CD4-positive, alpha-beta T cell treated with Interleukin-1 beta for 1 hour (primary cell): ENCODE measurements at places on chromosomes 13 and 19.

DNA sequence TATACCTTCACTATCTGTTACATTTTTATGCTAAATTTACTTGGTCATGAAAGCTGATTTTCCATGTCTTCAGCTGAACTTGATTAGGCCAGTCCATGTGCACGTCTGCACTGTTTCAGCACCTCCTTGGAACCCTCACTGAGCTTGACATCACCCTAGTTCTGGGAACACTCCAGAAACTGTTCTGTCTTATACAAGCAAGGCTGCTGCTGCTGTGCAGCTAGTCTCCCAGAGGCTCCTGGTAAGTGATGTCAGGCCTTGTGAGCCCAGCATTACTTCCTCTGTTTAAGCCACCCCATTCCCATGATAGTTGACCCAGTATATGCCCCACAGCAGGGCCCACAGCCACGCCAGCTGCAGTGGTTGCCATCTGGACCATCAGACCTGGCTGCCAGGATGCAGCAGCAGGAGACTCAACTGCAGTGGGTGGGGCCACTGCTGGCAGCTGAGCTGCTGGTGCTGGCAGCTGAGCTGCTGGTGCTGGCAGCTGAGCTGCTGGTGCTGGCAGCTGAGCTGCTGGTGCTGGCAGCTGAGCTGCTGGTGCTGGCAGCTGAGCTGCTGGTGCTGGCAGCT lies 90.5 kb upstream of the AKAP11 start:
- DNase-seq: no peak

DNA sequence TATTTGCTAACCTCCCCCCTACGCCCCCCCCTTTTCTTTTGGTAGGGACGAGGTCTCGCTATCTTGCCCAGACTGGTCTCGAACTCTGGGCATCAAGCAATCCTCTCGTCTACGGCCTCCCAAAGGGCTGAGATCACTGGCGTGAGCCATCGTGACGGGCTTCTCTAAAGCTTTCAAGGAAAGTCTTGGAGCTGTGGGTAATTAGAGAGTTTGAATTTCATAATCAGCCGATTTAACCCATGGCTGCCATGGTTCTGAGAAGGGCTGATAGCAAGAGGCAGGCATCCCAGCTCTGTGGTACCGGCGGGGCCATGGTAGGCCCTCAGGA lies 679 bp upstream of the ABHD8 start:
- DNase-seq: no peak

GRCh38 chr19:6023085-6023682 lies 45.2 kb upstream of the RANBP3 start:
- no peak for DNase-seq

DNA sequence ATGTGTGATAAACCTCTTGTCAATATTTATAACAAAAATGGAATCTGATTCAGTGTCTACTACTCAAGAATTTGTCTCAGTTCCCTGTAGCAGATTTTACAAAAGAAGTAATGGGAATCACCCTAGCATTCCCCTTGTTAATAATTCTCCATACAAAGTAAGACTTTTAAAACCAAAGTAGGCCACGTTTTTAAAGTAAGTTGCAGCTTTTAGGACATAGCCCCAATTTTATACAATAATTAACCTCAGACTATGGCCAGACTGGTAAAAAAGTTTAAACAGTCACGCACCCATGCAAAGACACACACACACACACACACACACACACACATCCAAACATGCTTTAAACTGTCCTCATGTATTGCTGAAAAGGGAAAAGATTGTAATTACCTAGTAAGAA lies 589.9 kb downstream of the PCDH9 start:
- DNase-seq: no peak

DNA sequence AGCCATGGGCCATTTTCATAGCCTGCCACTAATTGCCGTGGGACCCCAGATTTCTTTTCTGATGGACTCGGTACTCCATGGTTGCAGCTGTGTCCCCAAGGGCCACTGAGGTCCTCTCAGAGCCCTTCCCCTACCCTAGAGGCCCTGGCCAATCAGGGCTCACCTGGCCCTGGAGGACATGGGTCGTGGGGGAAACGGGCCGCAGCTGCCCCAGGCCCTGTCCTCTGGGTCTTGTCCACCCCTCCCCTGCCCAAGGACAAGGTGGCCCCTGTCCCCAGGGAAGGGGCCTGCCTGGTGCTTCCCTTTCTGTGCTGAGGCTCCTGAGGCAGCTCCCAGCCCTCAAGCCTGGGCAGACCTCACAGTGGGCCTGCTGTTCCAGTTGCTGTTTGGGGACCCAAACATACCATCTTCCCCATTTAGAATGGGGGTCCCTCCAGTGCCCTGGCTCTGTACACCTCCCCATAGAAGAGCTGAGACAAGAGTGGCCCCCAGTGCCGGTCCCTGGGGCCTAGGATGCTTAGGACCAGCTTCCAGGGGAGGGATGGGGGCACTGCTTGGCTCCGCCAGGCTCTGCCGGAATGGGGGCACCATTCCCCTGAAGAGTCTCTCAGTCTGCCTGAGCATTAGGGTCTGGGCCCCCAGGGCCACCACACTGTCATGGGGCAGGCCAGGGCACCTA lies 3.2 kb downstream of the RAB11B start:
- DNase-seq: no peak

GRCh38 chr13:113862191-113862930 lies 1.5 kb downstream of the GAS6 start:
- no peak for DNase-seq

GRCh38 chr19:7497292-7497691 lies 8.5 kb upstream of the PEX11G start:
- DNase-seq: no peak

GRCh38 chr13:41905600-41906254 lies 55.2 kb downstream of the VWA8 start:
- DNase-seq: no peak

- DNase-seq: no peak
These were observed 122.7 kb downstream of the CYSLTR2 start for GRCh38 chr13:48776401-48776800.

DNA sequence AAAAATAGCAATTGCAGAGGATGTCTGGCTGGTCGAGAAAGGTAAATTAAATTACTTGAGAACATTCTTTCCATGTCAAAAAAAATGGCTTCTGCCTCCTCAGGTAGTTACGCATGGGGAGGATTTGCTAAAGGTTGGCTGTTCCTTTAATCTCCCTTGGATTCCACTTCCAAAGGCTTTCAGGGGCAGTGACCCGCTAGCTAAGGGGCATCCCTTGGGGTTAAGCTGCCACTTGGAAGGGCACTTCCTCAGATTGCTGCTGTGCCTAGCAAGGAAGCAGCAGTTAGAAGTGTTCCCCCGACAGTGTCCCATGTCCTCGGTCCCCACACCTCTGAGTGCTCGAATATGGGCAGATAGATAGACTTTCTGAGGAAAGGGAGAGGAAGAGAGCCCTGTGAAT lies 108.5 kb downstream of the RGCC start:
- DNase-seq: no peak

DNA sequence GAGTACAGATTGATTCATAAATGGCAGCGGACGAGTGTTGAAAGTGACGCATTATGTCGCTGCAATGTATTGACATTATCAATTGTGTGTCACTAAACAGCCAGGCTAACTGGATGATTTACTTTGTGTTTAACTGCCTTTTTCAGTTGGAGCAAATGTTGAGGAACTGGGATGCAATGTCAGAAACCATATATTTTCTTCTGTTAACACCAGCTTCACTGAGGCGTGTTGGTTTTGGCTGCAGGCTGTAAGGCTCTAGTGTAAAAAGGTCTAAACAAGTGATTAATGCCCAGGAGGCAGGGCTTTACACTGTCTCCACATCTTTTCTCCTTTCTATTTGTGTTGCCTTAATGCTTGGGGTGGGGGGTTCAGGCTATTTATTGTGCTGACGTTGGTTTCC lies 80.1 kb downstream of the GGACT start:
- DNase-seq: no peak

- DNase-seq: no peak
These were observed 403 bp upstream of the ADAMTS10 start for GRCh38 chr19:8610936-8611300.
